ENCODE measurements at places on chromosomes 5 and 9.

GRCh38 chr5:149240354-149240998 lies 31.2 kb upstream of the AFAP1L1 start:
- DNase-seq, result peak; percentile 73

GRCh38 chr5:172659909-172660628 lies 19.0 kb downstream of the NEURL1B start:
- no peak for DNase-seq

DNA sequence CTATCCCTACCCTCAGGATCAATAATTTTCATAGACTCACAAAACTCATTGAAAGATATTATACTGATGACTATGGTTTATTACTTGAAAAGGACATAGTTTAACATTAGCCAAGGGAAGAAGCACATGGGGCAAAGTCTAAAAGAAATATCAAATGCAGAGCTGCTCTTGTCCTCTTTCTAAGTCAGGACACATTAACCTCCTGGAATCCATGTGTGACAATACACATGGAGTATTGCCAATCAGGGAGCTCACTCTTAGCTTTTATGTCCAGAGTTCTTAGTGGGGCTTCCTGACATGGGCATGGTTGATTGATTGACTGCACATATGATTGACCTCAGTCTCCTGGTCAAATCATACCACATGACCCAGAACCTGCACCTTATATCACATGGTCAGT lies 165.5 kb upstream of the COX7C start:
- DNase-seq, result no peak

GRCh38 chr9:80320480-80320879 lies 748.7 kb downstream of the TLE4 start:
- DNase-seq, result no peak

- DNase-seq, result no peak
Measured at GRCh38 chr9:79120533-79120932, 451.2 kb upstream of the TLE4 start.

- DNase-seq, result no peak
Measured at GRCh38 chr5:167644619-167645018, 646.8 kb upstream of the WWC1 start.

DNA sequence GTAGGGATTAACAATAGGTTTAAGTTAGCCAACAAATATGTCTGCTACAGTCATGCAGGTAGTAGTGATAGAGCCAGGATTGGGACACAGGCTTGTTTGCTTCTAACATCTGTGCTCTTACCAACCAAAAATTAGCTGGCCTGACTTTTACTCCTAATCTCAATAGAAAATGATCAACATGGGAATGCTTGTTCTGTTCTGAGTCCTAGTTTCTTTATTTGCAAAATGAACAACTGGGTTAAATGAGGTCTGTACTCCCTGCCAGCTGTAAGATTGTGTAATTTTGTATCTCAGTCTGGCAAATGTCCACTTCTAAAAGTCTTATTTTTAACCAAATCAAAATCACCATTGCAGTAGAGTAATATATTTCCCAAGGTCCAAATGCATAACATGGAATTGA lies 216.8 kb downstream of the NMUR2 start:
- no peak for DNase-seq

- DNase-seq, result no peak
Measured at GRCh38 chr5:108686676-108687075, 61.0 kb upstream of the FER start.
